Adipocyte (in vitro differentiated cells): ENCODE measurements at places on chromosomes 5 and 9.
A peak's percentile ranks its signal among the peaks of the same experiment; 100 is the strongest.

GRCh38 chr9:123867034-123867433, 62.9 kb downstream of the DENND1A start:
- no peak for DNase-seq

DNA sequence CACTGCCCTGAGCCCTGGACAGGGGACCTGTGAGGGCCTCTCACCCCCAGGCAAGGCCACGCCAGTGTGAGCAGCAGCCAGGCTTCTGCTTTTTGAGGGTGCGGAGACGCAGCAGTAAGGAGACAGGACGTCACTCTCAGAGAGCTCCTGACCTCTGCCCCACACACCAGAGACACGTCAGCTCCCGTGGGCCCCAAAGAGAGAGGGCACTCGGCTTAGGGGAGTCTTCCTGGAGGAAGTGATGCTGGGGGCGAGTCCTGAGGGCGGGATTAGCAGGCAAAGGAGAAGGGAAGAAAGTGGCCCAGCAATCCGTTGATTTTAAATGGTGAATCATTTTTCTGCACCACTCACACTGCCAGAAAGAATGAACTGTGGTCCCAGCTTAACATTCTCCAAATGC, 24.0 kb upstream of the SLC9A3 start:
- peak; percentile 20 for DNase-seq

GRCh38 chr9:117521293-117521692, 106.4 kb upstream of the ASTN2 start:
- DNase-seq, result no peak

- peak; percentile 32 for DNase-seq
Measured at GRCh38 chr5:137565450-137565849, 66.3 kb upstream of the SPOCK1 start.

DNA sequence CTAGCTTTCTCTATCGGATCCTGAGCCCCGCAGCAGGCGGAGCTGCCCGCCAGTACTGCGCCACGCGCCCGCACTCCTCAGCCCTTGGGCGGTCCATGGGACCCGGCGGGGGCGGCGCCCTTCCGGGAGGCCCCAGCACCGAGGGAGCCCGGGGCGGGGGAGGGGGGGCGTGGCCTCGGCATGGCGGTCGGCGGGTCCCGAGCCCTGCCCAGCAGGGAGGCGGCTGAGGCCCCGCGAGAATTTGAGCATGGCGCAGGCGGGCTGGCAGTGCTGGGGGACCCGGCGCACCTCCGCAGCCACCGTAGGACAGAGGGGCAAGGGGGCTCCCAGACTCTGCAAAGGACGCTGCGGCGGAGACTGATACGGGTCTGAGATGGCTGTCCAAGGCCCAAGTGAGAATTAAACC, 6.8 kb downstream of the ZDHHC11B start:
- DNase-seq, result no peak

GRCh38 chr5:62649476-62650113, 71.0 kb downstream of the LRRC70 start:
- no peak for DNase-seq

DNA sequence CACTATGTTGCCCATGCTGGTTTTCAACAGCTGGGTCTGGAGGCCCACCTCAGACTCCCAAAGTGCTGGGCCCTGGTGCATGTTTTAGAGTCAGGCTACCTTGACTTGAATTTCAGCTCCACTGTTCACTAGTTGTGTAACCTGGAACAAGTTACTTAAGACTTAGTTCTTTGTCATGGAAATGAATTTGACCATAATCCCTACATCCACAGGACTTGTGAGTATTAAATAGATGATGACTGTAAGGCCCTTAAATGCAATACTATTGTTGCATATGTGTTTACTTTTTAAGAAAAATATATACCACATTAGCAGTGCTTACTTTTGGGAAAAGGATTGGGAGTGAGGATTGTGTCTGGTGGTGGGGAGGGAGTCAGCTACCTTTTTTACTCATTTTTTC, 16.4 kb downstream of the PAIP2 start:
- DNase-seq, result no peak

- no peak for DNase-seq
Measured at GRCh38 chr5:143360755-143361154, 42.7 kb downstream of the NR3C1 start.
